ENCODE measurements at places on chromosomes 2 and 18.
A peak's percentile ranks its signal among the peaks of the same experiment; 100 is the strongest.

DNA sequence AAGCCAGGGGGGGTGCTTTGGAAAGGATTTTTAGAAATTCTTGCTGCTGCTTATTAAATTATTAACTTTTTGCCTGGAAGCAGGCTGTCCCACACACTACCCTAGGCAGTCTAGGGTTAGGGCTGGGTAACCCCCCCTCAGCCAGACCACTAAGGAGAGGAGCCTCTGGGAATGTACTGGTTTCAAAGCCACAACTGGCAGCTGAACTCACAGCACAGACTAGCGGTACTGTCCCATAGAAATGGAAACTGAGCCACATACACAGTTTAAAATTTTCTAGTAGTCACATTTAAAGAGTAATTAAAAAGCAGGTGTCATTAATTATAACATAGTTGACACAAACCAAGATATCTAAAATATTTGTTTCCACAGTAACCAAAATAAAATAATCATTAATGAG, 50.1 kb downstream of the SPRED2 start:
- DNase-seq = no peak

DNA sequence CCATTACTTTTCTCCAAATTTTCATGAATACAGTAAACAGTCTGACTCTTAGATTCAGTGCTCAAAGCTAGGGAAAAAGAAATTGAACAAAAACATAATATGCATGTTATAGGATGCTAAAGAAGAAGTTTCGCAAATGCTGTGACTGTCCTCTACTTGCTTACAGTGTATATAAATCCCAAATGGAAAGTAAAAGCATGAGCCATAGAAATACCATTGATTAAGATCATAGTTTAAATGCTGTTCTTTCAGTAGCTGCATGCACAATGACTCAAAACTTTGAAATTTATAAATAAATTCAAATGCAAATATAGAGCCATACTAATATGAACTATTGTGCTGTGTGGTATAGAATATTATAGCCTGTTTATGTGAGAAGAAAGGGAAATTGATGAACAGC, 1113.9 kb upstream of the ACVR2A start:
- DNase-seq = no peak

- DNase-seq = peak; percentile 25
Observed at GRCh38 chr2:223993634-223994232, 36.5 kb downstream of the MRPL44 start.

DNA sequence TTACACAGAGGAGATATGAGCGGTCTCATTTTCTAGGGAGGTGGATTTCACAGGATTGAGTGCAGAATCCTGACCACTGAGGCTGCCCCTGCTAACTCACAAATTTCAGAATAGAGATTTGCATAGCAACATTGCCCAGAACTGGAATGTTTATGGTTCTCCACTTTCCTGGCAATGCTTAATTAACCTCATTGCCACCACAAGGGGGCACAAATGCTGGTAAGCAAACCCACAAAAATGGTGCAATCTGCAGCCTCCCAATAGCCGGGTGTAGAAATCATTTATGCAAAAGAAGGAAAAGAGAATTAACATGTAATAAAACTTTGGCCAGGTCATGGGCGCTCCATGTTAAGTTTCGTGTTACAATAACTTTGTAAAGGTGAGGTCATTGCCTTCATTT, 112.4 kb downstream of the CYRIA start:
- no peak for DNase-seq

DNA sequence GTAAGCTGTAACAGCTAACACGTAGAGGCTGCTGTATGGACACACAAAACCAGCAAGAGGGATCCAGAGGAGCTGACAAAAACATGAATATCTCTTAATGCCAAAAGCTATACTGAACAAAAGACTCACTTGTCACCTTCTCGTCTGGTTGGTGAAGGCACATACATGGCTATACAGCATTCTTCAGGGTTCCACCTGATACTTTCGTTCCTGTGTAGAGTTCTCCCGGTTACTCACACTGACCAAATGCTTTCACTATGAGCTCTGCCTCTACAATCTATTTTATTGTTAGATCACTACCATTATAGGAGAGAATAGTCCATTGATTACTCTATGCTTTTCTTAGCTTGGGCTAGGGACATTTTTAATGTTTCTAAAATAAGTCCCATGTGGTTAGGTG, 193.1 kb downstream of the HNMT start:
- no peak for DNase-seq

GRCh38 chr2:28291811-28292440, 100.7 kb upstream of the FOSL2 start:
- no peak for DNase-seq

GRCh38 chr2:105864262-105864661, 119.5 kb downstream of the NCK2 start:
- DNase-seq = no peak

GRCh38 chr2:232750135-232750671, 26.2 kb downstream of the KCNJ13 start:
- no peak for DNase-seq

DNA sequence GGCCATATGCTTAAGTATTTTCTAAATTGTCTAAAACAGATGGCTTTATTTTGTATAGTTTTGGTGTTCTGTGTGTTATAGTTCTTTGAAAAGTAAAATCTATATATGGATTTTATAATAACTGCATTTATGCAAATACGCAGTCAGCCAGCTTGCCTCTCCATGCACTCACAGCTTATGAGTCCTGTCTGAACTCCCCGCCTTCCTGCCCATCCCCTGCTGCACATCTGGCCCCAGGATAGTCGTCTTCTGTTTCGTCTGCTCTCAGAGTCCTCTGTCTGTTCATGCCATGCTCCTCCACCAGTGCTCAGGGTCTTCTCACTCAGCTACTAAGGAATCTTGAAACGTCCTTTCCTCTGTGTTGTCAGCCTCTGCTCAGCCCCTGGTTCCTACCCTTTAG, 28.2 kb upstream of the ANKRD62 start:
- no peak for DNase-seq

GRCh38 chr2:55914786-55915185, 8.8 kb downstream of the EFEMP1 start:
- DNase-seq = no peak

DNA sequence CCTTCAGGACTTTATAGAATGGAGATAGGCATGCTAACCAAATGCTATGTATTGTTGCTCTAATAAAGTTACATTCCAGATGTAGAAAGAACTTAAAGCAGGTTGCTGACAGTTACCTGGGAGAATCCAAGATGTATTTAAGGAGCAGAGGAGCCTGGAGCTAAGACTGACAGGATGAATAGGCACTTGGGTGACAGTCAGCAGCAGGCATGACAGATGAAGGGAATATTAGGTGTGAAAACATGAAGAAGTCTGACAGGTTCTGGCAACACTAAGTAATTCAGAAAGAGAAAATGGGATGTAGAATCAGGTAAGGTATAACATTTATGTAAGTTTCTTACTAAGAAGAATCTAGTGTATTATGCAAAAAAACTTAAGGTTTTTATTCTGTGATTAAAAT, 232.0 kb downstream of the DSC3 start:
- no peak for DNase-seq

DNA sequence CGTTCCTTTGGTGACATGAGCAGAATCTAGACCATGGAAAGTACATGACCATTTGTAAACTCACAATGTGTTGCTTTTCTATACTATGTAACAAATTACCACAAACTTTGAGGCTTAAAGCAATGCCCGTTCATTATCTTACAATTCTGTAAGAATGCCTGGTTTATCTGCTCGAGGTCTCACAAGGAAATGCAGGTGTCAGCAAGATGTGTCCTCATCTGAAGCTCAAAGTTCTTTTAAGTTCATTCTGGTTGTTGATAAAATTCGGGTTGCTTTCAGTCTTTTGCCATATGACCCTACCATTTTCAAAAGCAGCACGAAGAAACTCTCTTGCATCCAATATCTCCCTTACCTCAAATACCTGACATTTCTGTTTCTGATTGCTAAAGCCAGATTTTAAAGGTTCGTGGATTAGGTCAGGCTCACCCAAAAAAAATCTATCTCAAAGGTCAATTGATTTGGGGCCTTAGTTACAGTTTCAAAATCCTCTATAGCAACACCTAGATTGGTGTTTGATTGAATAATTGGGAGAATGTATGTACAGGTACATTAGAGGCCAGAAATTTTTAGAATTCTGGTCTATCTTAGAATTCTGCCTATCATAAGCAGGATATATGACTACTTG, 125.9 kb downstream of the TMEM131 start:
- DNase-seq = no peak

DNA sequence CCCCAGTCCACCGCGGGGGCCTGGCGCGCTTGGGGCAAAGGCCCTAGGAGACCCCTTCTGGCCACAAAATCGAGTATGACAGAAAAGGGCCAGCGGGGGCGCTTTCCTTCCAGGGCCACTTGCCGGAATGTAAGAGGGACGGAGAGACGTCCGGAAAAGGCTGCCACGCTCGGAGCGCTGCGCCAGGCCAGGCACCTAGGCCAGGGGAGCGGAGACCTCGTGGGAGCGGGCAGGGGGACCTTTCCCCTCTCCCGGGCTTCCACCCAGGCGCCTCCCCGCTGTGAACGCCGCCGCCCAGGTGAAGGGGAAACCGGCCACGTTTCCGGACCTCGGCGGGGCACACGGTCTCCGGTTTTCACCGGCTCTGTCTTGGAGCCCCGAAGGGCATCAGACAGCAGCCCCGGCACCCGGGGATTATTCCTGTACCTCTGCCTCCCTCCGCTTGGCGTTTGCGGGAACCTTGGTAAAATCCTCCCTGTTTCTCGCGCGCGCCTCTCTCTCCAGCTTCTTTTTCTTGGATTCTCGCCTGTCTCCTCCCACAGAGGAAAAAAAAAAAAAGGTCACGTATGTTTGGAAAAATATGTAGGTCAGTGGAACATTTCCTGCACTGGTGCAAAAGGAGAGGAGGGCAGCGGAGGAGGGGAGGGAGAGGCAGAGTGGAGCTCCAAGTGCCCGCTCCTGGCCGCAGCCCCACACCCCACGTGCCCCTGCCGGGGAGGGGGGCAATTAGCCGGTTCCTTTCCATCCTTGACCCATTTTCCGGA, 1.2 kb upstream of the NPAS2 start:
- DNase-seq = no peak

- DNase-seq = no peak
Observed at GRCh38 chr2:42881732-42882131, 89.3 kb upstream of the HAAO start.

DNA sequence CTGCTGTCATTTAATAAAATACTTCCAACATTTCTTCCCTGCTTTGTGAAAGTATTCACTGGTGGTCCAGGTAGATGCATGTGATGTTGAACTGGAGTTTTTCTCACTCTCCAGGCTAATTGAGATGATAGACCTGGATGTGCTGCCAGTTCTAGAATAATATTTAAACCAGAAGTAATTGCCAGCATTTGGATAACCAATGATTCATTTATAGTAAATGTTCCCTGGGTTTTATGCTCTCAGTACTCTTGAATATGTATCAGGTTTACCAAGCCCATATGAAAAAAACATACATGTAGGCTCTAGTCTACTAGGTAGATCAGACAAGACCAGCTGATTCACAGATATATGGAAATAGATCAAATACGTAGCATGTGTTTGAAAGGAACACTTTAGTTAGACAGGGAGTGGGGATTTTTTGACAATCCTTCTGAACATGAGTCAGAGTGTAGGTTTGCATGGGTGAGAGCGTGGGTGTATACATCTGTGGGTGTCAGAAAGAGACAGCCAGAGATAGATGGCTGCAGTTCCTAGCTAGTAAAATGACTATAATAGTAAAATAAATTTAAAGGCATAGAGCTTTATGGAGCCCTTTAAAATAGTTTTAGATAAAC, 115.1 kb downstream of the NAB1 start:
- no peak for DNase-seq

- no peak for DNase-seq
Observed at GRCh38 chr2:11663427-11663826, 6.6 kb downstream of the NTSR2 start.

GRCh38 chr2:64604155-64604554, 49.6 kb downstream of the SERTAD2 start:
- no peak for DNase-seq

DNA sequence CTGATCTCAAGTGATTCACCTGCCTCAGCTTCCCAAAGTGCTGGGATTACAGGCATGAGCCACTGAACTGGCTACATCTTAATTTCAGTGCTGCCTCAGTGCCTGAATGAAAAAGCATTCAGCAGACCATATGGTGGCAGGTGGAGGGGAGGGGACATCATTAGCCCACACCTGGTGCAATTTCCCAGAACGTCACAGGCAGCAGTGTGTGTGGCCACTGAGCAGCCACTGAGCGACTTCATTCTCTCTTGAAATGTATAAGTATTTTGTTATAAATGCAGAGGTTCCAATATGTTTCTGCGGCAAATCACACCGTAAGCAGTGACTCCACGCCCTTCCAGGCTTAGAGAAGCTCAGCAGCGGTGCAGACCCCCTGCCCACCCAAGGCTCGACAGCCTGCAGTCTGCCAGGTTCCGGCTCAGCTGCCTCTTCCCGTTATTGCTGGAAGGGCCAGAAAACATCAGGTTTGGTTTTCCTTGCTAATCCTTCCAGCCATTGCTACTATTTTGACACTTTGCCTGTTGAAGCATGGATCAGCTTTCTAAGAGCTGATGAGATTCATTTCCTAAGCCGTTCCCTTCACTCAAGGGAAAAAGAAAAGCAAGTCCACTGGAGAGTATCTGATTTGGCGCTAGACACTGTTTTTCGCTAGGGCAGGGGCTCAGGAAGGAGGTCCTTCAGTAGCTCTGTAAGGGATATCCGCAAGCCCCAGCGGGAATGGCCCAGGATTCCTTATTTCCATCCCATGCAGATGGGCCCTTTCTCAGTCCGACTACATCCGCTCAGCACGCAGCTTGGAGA, 250.7 kb downstream of the VAPA start:
- no peak for DNase-seq

GRCh38 chr18:33495278-33495677, 54.8 kb upstream of the CCDC178 start:
- peak; percentile 11 for DNase-seq

- no peak for DNase-seq
Observed at GRCh38 chr18:42929857-42930256, 185.6 kb downstream of the RIT2 start.

DNA sequence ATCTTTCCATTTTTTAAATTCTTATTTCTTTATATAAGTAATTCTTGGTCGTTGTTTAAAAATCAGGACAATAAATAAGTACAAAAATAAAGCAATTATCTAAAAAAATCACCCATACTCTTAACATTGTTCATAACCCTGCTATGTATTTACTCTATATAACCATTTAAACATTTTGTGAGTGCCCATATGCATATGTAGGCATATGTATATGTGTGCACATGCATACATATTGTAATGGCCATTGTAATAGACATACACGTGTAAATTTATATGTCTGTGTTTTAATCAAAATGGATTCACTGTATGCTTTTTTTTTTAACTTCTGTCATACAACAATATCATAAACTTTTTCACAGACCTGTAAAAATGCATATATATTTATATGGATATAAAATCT, 25.6 kb downstream of the DNAJC10 start:
- no peak for DNase-seq

GRCh38 chr2:177881008-177881747, 191.4 kb downstream of the PDE11A start:
- no peak for DNase-seq

GRCh38 chr18:59311631-59312030, 6.8 kb downstream of the CPLX4 start:
- no peak for DNase-seq

- DNase-seq = no peak
Observed at GRCh38 chr2:211204456-211204855, 648.1 kb downstream of the CPS1 start.

All from NCI-H1436 treated with DMSO at 0.1 percent for 48 hours (cell line).